ENCODE measurements at places on chromosomes 5 and 9.

DNA sequence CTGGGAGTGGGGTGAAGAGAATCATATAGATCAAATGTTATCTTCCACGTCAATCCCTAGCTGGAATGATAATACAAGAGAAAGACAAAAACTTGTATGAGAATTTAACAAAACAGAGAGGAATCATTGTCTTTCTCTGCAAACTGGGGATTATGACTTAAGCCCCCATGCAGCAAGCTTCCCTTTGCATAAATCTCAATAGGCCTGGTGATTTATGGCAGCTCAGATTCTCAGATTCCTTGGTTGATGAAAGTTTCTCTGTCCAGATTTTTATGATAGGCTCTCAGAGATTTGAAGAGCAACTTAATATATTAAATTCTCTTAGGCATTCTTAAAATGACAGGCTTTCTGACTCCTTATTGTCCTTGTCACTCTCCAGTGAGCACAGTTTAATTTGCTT, 56.0 kb downstream of the RASGRF2 start:
- no peak for DNase-seq

DNA sequence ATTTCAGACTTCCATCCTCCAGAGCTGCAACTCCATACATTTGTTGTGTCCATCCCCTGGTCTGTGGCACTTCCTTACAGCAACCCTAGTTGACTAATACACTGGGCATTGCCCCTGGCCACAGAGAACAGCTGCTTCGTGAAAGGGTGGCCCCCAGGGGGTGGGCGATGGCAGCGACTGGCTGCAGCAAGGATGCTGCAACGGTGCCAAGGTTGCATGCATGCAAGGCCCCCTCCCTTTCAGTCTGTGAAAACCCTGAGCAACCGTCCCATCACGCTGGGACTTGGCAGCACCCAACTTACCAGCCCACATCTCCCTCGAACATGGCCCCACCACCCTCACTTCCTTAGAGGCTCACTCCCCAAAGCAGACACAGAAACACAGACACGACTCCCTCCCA, 162.5 kb downstream of the MED10 start:
- DNase-seq, result no peak

DNA sequence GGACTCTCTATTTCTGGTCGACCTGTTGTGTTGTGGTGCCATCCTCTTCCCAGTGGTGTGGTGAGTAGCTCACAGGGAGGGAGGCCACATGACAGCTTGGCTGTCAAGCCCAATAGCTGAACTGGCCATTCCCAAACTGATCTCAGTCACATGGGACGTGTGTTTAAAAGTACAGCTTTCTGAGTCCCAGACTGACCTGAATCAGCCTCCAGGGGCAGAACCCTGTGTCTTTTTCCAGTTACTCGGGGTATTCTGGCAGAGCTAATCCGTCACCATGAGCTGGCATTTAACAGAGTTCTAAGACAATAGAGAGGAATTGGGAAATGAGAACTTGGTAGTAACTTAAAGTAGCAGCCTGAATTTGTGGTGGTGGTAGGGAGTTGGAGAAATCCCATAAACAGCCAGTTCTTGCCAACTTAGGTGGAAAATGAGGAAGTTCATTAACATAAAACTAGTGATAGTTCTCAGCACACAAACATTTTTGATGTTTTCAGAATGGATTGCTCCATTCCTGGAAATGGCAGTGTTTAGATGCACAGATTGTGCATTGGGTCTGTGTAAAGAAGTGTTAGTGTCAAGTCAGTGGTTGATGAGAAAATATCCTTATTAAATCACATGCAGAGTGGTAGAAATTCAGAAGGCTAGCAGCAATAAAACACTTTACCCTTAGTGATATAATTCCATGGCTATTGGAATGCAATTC, 50.9 kb downstream of the GPR107 start:
- no peak for DNase-seq

- DNase-seq, result no peak
Measured at GRCh38 chr5:132635873-132636272, 22.1 kb upstream of the IL13 start.

DNA sequence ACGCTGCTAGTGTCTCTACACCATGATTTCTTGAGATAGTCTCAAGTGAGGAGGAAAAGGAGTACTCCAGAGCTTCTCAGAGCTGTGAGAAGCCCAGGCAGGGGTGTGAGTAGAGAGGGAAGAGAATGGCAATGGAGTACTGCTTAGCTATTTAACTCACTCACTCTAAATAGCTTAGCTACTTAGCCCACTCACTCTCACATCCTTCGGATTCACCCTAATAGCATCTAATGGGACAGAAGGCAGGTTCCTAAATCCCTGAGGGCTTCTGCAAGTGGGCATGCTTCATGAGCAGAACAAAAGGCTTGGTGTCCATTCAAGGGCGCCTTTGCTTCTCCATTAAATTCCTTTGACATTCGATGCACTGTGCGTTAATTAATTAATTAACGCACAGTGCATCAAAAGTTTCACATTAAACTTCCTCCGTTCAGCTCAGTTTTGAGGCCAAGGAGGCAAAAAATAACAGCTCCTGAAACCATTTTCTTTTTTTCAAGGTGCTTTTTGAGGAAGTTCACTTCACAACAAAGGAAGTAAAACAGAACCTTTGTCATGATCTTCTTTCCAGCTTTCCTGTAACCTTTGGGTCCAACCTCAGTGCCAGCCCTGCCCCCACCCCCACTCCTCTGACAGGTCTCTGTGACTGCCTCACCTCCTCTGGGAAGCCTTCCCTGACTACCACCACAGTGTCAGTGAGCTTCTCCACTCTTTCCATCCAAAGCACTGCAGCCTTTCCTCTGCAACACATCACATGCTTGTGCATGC, 294.0 kb downstream of the SEC61B start:
- no peak for DNase-seq

DNA sequence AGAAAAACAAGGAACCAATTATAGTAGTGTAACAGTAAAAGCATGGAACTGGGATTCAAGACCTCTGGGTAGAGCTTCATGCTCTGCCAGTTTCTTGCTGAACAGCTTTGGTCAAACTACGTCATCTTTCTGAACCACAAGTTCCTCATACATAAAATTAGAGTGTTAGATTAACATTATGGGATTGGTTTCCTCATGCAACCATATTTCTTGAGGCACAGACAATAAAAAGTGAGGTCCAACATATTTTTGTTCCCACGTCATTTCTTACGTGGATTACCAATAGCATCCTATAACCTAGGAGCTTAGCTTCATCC, 354.8 kb downstream of the TMEM232 start:
- DNase-seq, result no peak

GRCh38 chr5:139022528-139022927, 147.4 kb upstream of the LRRTM2 start:
- DNase-seq, result no peak

All from NCI-H748 treated with DMSO at 0.1 percent for 48 hours (cell line).